ENCODE measurements at places on chromosomes 2 and 18.

DNA sequence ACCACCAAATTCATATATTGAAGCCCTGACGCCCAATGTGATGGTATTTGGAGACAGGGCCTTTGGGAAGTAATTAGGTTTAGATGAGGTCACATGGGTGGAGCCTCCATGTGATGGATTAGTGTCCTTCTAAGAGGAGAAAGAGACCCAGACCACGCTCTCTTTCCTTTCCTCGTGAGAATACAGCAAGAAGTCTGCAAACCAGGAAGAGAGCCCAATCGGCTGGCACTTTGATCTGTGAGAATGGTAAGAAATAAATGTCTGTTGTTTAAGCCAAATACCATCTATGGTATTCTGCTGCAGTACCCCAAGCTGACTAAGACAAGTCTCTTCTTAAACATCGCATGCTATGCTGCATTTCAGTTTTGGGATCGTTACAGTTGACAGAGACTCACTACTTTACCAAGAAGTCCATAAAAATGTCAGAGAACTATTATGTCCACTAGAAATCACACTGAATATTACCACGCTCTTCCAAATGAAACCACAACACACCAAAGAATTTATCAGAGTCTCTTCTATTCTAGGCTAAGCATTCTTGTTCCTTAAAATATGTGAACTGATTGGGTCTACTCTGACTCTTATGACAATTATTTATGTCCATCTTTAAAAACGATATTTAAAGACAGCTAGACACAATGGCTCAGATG, 48.5 kb downstream of the LPIN2 start:
- no peak for DNase-seq
- H3K27me3 ChIP-seq: no peaks in the 10 kb centered on the region
- H3K4me1 ChIP-seq: peaks cover 20% of the 10 kb centered on the region
- H3K27ac ChIP-seq: no peak overlapping the region

- no peaks in the 10 kb centered on the region for H3K36me3 ChIP-seq
- no peaks in the 10 kb centered on the region for H3K4me1 ChIP-seq
- no peak for DNase-seq
- no peaks in the 10 kb centered on the region for H3K27me3 ChIP-seq
- H3K27ac ChIP-seq: no peak overlapping the region
These were observed 22.5 kb upstream of the SPAG16 start for GRCh38 chr2:213261715-213262114.

DNA sequence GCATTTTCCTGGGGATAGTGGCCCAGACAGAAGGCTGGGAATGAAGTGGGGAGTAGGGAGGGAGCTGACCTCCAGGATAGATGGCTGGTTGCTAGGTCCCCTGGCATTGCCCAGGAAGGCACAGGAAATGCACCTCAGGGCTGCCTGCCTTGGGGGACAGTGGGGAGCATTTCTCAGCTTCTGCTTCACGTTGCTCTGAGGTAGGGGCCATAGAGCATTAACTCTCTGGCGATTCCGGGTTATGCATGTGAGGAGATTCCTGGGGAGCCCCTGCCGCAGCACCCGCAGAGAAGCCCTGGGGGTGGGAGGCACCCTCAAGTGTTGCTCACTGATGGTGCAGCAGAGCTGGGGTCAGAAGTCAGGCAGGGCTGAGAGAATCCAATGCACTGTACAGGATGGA, 256.5 kb downstream of the CYP26B1 start:
- H3K4me3 ChIP-seq: no peak overlapping the region
- no peak for DNase-seq
- peaks cover 25% of the 10 kb centered on the region for H3K4me1 ChIP-seq
- no peak overlapping the region for H3K27ac ChIP-seq
- no peaks in the 10 kb centered on the region for H3K36me3 ChIP-seq

- no peak overlapping the region for H3K27ac ChIP-seq
- no peak overlapping the region for H3K4me3 ChIP-seq
- no peaks in the 10 kb centered on the region for H3K36me3 ChIP-seq
These were observed 1396.2 kb upstream of the PIK3C3 start for GRCh38 chr18:40558706-40559392.

DNA sequence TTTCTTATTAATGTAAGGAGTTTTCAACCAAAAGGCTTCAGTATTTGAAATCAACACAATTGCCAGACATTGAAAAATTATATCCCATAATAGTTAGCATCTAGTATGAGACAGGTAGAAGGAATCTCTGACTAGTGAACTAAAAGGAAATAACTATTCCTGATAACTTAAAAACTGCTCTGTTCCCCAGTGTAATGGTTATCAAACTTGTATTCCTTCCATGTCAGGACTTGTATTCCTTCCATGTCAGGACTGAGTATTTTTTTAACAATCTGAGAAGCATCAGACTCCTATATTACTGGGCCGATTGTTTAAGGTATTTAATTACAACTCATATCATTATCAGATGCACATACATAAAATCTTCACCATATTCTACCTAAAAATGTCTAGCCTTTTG, 238.5 kb downstream of the HNMT start:
- H3K27me3 ChIP-seq: no peaks in the 10 kb centered on the region
- H3K36me3 ChIP-seq: no peaks in the 10 kb centered on the region
- no peak for DNase-seq
- no peaks in the 10 kb centered on the region for H3K4me1 ChIP-seq

- DNase-seq: no peak
- no peak overlapping the region for H3K27ac ChIP-seq
- H3K4me1 ChIP-seq: peaks cover 8% of the 10 kb centered on the region
- H3K27me3 ChIP-seq: no peaks in the 10 kb centered on the region
- no peaks in the 10 kb centered on the region for H3K36me3 ChIP-seq
These were observed 222.8 kb downstream of the ARL4C start for GRCh38 chr2:234273887-234274584.

- H3K4me1 ChIP-seq: peaks cover 15% of the 10 kb centered on the region
- no peaks in the 10 kb centered on the region for H3K36me3 ChIP-seq
- DNase-seq: no peak
- no peak overlapping the region for H3K27ac ChIP-seq
- H3K4me3 ChIP-seq: no peak overlapping the region
These were observed 3.2 kb upstream of the AAK1 start for GRCh38 chr2:69646714-69647113.

DNA sequence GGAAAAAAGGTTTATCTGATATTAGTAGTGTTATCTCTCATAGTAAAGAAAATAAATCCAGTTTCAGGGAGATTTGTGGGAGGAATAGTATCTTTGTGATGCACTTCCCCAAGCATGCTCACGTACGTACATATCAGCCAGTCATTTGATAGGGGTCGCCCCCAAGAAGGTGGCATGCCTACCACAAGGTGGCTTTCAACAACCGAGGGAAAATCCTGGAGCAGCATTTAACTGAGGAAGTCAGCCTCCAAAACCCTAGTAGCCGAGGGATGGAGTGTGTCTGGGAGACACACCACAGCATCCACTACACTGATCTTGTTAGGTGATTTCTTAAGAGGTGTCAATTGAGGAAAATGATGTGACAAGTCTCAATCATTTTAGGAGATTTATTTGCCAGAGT, 623.9 kb downstream of the NYAP2 start:
- no peak overlapping the region for H3K27ac ChIP-seq
- no peak overlapping the region for H3K4me3 ChIP-seq
- H3K27me3 ChIP-seq: no peaks in the 10 kb centered on the region
- DNase-seq: no peak
- no peaks in the 10 kb centered on the region for H3K36me3 ChIP-seq

- H3K27ac ChIP-seq: no peak overlapping the region
- H3K4me3 ChIP-seq: no peak overlapping the region
- no peaks in the 10 kb centered on the region for H3K27me3 ChIP-seq
- peaks cover 44% of the 10 kb centered on the region for H3K4me1 ChIP-seq
- H3K36me3 ChIP-seq: no peaks in the 10 kb centered on the region
These were observed 138.4 kb upstream of the RIOK3 start for GRCh38 chr18:23314672-23315071.

GRCh38 chr2:160910681-160911080, 249.5 kb upstream of the TANK start:
- peak overlapping the region; percentile 35 for H3K27ac ChIP-seq
- H3K27me3 ChIP-seq: no peaks in the 10 kb centered on the region
- no peak overlapping the region for H3K4me3 ChIP-seq
- DNase-seq: peak; percentile 59

- H3K4me3 ChIP-seq: no peak overlapping the region
- H3K36me3 ChIP-seq: no peaks in the 10 kb centered on the region
- H3K27me3 ChIP-seq: no peaks in the 10 kb centered on the region
- no peaks in the 10 kb centered on the region for H3K4me1 ChIP-seq
- H3K27ac ChIP-seq: no peak overlapping the region
These were observed 131.4 kb upstream of the DCC start for GRCh38 chr18:52208646-52209045.

GRCh38 chr18:2538236-2538635, 33.1 kb downstream of the METTL4 start:
- H3K27ac ChIP-seq: peak overlapping the region; percentile 35
- H3K4me3 ChIP-seq: no peak overlapping the region
- no peaks in the 10 kb centered on the region for H3K27me3 ChIP-seq
- peaks cover 26% of the 10 kb centered on the region for H3K4me1 ChIP-seq
- no peak for DNase-seq

- H3K4me1 ChIP-seq: peaks cover 8% of the 10 kb centered on the region
- no peaks in the 10 kb centered on the region for H3K36me3 ChIP-seq
- H3K27me3 ChIP-seq: no peaks in the 10 kb centered on the region
- peak overlapping the region; percentile 12 for H3K27ac ChIP-seq
- DNase-seq: no peak
These were observed 75.0 kb downstream of the OSBPL1A start for GRCh38 chr18:24322584-24323136.
